ENCODE measurements at places on chromosomes 7 and 10. TPM values are rescaled to one million over a fixed set of nuclear protein-coding genes. Genes with fewer than 3 reads are reported as not detected.

The ITGA8 gene
- not detected for total RNA-seq

The PAX4 gene
- not detected for total RNA-seq

The LOXL4 gene
- 0.18 TPM for total RNA-seq

The AQP1 gene
- total RNA-seq, result not detected

The AKR1C8 gene
- total RNA-seq, result not detected

The PAPOLB gene
- 0.13 TPM for total RNA-seq

The PON3 gene
- not detected for total RNA-seq

The NCAPG2 gene
- 98.6 TPM for total RNA-seq

The CALML3 gene
- total RNA-seq, result not detected

The CFTR gene
- 1.1 TPM for total RNA-seq

The ZNF655 gene
- total RNA-seq, result 48.8 TPM

The TET1 gene
- 53.4 TPM for total RNA-seq

The OR13A1 gene
- total RNA-seq, result 0.15 TPM

The EBLN1 gene
- total RNA-seq, result not detected

The SPDYE6 gene
- total RNA-seq, result not detected

The ASIC3 gene
- total RNA-seq, result 1.7 TPM

The MINPP1 gene
- 30.3 TPM for total RNA-seq

The ATP5F1C gene
- total RNA-seq, result 280 TPM

The TCERG1L gene
- 3.3 TPM for total RNA-seq

The PIK3CG gene
- not detected for total RNA-seq

The PSD gene
- 3.4 TPM for total RNA-seq

The PPP1R3C gene
- total RNA-seq, result 1.2 TPM

The MRC1 gene
- total RNA-seq, result not detected

The CAMK2B gene
- total RNA-seq, result 0.17 TPM

The NEUROG3 gene
- total RNA-seq, result not detected

The NHLRC2 gene
- 30.9 TPM for total RNA-seq

The VWA2 gene
- total RNA-seq, result 1.6 TPM

The ZNF736 gene
- total RNA-seq, result not detected

The WNT2 gene
- total RNA-seq, result not detected

The FUOM gene
- total RNA-seq, result 39.6 TPM

The GPR26 gene
- total RNA-seq, result 0.07 TPM

The SMNDC1 gene
- 55.7 TPM for total RNA-seq

The AFAP1L2 gene
- 0.77 TPM for total RNA-seq

The ICA1 gene
- total RNA-seq, result 29.2 TPM

The CYP3A5 gene
- total RNA-seq, result 0.22 TPM

The SLC26A3 gene
- not detected for total RNA-seq

The PI4K2A gene
- total RNA-seq, result 30.9 TPM

The CTTNBP2 gene
- total RNA-seq, result 15.7 TPM

The GNGT1 gene
- 0.44 TPM for total RNA-seq

The DPYSL4 gene
- 26.3 TPM for total RNA-seq

The PAX2 gene
- total RNA-seq, result not detected

The PDK4 gene
- not detected for total RNA-seq

The ZNF804B gene
- total RNA-seq, result not detected

The SPDYE8 gene
- not detected for total RNA-seq
